Stimulated activated CD4-positive, alpha-beta T cell treated with anti-CD3 and anti-CD28 coated beads, Interleukin-15, amount 100 ng/mL, for 1 hour (primary cell): ENCODE measurements at places on chromosomes 5 and 9.

DNA sequence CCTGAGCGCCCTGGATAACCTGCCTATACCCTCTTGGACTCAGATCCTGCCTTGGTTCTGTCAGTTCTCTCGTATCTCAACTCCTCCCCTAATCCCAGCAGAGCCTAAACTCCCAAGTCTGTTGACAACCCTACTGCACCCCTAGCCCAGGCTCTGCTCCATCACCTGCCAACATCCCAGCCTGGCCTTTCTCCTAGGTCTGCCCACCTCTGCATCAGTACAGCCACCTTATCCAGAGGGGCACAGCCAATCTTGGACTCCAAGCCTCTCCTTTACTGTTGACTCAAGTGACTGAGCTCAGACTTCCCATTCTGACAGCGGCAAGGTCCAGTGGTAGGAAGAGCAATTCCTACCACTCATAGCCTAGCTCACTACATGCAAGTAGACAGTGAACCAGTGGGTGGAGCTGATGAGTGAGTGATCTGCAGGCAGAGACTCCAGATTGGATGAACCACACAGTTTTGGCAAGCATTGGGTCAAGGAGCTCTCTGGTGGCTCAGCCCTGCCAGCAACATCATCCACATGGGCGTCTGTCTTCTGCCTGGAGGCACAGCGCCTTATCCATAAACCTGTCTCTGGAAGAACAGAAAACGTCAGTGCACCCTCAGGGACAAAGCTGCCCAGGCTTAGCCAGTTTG lies 26.5 kb downstream of the TRMO start:
- DNase-seq, result no peak

GRCh38 chr5:9468060-9468388 lies 77.9 kb downstream of the SEMA5A start:
- no peak for DNase-seq

DNA sequence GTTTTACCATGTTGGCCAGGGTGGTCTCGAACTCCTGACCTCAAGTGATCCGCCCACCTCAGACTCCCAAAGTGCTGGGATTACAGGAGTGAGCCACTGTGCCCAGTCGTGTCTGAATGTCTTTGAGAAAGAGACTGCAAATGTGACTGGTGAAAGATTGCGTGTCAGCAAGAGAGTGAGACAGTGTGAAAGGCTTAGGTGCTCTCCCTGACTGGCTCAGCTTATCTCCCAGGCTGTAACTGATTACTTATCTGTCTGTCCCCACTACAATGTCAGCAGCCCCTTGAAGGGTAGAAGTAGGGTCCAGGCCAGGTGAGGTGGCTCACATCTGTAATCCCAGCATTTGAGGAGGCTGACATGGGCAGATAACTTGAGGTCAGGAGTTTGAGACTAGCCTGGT lies 3.4 kb upstream of the FGFR4 start:
- no peak for DNase-seq

DNA sequence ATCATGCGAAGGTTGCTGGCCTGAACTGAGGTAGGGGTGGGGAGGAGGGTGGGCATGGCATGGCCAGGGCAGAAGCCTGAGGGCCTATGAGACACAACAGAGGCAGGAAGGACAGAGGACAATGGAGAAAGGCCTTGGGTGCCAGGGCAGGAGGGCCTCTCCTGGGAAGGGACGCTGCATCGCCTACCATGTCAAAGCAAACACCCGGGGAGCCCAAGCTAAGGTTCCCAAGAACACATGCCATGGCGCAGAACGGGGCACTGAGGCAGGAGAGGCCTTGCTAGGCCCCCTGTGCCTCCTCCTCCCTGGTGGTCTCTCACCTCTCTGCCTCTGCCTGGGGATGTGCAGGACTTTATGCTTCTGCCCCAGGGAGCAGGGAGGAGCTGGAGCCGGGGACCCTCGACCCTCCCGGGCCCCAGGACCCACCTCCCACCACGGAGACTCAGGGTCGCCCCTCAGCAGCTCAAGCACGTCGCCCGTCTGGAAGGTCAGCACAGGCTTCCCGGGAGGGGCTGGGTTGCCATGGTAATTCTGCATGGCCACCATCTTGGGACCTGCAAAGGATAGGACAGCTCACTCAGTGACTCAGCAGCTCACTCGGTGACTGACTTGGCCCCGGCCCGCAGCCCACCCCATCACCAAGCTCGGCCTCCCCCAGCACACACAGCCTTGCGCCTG lies 40.3 kb upstream of the SARDH start:
- no peak for DNase-seq

DNA sequence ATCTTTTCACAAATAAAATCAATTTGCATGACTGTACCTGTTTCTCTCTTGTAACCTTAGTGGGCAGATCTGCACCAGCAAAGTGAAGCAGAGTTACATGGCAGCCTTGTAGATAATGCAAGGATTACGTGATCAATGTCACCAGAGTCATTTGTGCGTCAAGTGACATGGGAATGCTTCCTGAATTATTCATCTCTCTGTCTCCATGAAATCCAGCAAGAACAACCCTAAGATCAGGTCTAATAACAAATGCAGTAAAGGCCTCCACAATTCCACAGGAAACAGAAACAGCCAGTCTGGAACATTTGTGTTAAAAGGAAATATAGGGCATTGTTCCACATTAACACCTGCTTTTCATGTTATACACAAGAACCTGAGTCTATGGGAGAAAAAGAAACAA lies 7.8 kb downstream of the GZMA start:
- no peak for DNase-seq

- no peak for DNase-seq
Measured at GRCh38 chr5:173498286-173498685, 118.2 kb downstream of the BOD1 start.

DNA sequence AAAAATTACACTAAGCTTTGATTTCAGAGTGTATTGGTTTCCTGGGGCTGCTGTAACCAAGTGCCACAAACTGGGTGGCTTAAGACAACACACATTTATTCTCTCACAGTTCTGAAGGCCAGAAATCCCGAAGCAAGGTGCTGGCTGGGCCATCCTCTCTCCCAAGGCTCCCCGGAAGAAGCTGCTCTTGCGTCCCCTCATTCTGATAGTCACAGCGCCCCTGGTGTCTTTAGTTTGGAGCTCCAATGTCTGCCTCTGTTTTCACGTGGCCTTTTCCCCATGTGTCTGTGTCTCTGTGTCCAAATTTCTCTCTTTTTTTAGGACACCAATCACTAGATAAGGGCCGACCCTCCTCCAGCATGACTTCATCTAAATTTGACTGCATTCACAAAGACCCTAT lies 56.7 kb downstream of the ROPN1L start:
- no peak for DNase-seq

GRCh38 chr9:121930956-121931355 lies 162.2 kb downstream of the TTLL11 start:
- DNase-seq, result no peak

DNA sequence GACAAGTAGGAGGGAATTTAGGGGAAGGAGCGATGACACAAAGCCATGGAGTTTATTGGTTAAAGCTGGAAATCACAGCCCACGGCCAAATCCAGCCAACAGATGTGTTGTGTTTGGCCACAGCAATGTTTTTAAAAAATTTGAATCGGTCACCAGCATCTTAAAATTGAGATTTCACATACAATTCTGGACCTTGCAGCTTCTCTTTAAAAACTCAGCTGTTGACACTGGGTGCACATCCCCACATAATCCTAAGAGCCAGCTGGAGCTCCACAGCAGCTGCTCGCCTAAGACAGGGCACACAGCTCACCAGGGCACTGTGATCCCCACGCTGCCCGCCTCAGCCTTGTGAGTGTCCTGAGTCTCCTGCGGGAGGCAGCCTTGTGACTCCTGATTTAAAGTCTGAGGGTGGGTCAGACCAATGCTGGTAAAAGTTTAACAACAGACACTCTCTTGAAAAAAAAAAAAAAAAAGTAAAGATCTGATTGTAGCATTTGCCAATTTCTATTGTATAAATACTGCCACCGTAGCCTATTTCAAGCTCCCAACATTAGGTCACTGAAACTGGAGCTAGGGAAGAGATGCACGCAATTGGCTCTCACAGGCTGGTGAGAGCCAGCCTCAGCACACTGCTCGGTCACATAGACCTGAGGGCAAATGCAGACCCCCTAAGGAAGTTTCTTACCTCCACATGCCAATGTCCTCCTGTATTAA lies 124.8 kb downstream of the HSD17B3 start:
- DNase-seq, result no peak

DNA sequence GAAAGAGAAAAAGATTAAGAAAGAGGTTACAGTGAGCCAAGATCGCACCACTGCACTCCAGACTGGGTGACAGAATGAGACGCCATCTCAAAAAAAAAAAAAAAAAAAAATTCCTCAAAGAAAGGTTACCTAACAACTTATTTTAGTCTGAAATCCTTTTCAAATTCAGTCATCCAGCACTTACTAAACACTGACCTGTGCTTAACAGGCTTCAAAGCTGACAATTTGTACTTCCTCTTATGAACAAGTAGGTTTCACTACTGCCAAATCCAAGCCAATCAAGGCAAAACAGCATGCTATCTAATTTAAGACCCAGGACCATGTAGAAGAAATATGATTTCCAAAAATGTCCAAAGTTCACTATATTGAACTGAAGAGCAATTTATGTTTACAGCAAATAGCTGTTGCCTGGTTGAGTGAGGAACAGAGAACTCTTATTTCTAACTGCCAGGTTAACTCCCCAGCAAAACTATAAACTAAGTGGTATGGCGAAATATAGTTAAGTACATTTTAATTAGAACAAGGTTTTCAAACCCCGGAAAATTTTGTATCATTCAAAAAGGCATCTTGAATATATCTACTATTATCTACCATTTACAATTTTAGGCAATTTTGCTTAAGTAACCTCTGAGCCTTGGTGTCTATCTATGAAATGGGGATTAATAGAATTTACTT lies 13.4 kb downstream of the PWWP2A start:
- DNase-seq, result no peak

DNA sequence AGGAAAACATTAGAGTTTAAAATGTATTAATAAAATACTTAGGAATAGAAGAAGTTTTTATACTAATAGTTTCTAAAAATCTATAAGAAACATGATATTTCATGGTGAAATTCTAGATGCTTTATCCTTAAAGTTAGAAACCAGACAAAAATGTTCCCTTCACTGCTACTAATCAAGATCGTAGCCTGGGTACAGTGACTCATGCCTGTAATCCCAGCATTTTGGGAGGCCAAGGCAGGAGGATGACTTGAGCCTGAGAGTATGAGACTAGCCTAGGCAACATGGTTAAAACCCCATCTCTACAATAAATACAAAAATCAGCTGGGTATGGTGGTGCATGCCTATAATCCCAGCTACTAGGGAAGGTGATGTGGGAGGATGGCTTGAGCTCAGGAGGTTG lies 30.4 kb upstream of the KLF9 start:
- DNase-seq, result no peak

DNA sequence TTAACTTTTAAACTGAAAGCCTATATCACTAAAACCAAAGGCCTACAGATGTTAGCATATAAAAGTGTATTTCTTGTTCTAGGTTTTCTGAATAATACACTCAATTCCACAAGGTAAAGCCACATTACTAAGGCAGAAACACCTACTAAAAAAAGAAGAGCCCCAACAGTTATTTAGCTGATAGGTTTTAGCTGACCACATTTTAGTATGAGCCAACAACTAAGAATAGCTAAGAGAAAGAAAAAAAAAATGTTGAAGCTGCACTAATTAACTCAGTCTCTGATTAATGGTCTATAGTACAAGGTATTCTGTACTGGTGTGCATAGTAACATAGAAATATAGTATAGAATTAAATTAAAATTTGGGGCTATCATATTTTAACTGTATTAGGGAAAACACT lies 23.5 kb downstream of the ZFR start:
- DNase-seq, result no peak

GRCh38 chr5:159571501-159572244 lies 241.4 kb upstream of the IL12B start:
- no peak for DNase-seq

GRCh38 chr9:133141833-133142595 lies 21.0 kb upstream of the RALGDS start:
- no peak for DNase-seq

GRCh38 chr5:137304226-137304874 lies 194.8 kb downstream of the SPOCK1 start:
- DNase-seq, result no peak

GRCh38 chr9:75156858-75157257 lies 68.5 kb downstream of the OSTF1 start:
- DNase-seq, result no peak

- no peak for DNase-seq
Measured at GRCh38 chr5:68348447-68349222, 133.1 kb downstream of the PIK3R1 start.

DNA sequence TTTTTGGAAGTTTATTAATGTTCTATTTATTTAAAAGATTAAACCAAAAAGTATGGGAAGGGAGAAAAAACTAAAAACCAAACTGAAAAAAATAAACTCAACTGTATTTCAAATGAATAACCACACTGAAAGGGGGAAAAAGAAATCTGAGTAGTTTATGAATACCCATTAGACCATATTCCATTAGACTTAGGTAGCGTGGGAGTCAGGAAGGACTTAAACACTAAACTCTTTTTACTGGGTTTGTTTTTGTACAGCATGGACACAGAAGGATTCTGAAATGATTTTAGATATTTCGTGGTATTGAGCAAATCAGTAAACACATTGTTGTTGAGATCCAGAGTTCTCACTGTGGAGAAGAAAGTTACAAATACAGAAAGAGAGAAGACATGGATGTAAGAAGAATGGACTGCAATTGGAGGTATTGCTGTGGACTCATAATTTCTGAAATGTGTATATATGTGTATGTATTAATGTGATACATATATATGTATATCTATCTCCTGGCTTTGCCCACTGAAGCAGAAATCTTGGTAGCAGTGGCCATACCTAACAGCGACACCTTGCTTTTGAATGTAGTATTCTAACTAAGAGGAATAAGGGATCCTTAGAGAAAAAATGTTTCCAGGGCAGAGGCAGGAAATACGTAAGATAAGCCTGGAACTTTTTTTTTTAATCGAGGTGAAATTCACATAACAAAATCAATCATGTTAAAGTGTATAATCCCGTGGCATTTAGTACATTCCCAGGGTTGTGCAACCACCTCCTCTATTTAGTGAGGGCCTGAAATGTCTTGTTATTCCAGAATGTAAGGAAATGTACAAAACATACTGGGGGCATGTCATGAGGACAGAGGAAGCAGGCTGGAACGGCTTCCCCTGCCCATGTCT lies 228.8 kb downstream of the SMARCA2 start:
- DNase-seq, result no peak

- no peak for DNase-seq
Measured at GRCh38 chr9:103991698-103992097, 102.4 kb upstream of the SMC2 start.

- no peak for DNase-seq
Measured at GRCh38 chr5:68173007-68173406, 42.5 kb upstream of the PIK3R1 start.

DNA sequence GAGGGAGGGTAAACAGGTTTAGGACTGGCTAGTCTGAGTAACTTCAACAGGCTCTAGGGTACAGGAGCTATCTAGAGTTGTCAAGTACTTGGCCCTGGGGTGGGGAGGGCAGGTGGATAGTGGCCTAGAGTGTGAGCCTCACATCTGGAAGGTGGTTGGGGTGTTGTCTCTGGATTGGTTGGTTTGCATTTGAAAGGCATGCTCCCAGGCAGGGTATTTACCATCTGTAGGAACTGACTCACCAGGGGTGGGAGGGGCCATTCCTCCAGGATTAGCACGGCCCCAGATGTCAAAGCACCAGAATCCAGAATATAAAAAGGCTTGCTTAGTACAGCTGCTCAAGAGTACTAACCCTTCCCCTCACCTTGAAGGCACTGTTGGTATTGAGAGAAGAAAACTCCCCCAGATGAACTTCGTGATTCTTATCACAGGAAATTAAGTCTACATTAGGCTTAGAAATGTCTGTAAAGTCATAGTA lies 193.3 kb downstream of the NTRK2 start:
- DNase-seq, result no peak

GRCh38 chr5:36679221-36679989 lies 73.0 kb downstream of the SLC1A3 start:
- no peak for DNase-seq
